ENCODE measurements at places on chromosomes 12 and 14. TPM values are rescaled to one million over a fixed set of nuclear protein-coding genes. Genes with fewer than 3 reads are reported as not detected.

DNA sequence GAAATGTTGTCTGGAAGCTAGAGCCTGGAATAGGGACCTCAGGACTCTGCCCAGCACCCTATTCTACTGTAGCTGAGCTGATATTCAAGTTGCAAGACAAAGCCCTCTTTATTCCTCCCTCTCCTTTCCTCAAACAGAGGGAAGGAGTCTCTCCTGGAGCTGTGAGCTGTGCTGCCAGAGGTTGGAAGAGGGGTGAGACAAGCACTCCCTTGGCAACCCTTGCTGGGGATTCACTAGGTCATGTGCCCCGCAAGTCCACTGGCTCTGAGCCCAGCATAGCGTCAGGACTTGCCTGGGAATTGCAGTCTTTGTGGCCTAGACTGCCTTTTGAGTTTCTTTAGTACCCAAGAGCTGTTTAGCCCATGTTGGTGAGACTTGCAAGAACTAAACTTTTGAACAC is 11.4 kb upstream of the ASCL1 start:
- DNase-seq = no peak

- no peak for DNase-seq
These were observed 47.8 kb downstream of the SAV1 start for GRCh38 chr14:50620341-50620740.

GRCh38 chr12:132188916-132189325 is 44.7 kb downstream of the NOC4L start:
- no peak for DNase-seq

DNA sequence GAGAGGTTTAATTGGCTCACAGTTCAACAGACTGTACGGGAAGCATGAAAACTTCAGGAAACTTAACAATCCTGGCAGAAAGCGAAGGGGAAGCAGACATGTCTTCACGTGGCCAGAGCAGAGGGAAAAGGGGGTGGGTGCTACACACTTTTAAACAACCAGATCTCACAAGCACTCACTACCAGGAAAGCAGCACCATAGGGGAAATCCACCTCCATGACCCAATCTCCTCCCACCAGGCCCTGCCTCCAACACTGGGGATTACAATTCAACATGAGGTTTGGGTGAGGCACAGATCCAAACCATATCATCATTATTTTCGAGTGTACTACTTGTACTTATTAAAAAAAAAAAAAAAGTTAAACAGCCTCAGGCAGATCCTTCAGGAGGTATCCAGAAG is 29.9 kb downstream of the RXYLT1 start:
- DNase-seq = no peak

DNA sequence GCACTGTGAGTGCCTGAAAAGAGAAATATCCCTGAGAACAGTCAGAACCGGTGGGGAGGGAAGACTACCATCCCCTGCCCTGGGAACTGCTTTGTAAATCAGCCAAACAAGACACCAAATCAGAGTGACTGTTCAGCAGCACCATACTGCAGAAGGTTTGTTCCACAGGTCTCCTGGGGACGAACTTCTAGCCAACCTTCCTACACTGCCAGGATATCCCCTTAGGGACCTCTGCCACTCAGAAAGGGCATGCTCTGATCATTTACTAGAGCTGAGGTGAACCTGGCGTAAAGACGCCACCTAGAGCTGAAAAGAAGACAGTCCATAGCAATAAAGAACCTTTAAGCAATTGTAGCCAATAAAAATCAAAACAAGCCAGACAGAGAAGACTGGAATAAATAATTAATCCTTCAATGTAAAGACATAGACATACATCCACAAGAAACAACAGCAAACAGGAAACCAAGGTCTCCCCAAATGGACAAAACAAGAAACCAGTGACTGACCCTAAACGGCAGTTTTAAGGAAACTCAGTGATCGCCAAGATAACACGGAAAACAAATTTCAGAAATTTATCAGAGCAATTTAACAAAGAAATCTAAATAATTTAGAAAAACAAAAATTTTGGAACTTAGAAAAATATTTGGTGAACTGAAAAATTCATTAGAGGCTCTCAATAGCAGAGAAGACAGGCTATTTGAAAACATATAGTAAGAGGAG is 228.1 kb upstream of the AMIGO2 start:
- peak; percentile 29 for DNase-seq

DNA sequence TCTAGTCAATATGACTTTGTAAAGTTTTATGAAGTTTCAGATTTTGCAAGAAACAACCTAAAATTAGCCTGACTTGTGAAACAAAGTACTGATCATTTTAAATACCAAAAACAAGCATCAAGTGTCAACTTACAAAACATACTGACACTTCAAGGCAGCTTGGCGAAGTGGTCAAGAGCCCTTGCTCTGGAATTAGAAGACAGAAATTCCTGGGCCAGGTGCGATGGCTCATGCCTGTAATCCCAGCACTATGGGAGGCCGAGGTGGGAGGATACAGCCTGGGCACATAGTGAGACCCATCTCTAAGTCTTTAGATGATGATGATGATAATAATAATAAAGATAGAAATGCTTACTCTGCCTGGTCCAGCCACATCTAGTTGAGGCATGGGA is 45.4 kb upstream of the NR2C1 start:
- no peak for DNase-seq

- no peak for DNase-seq
These were observed 133.2 kb downstream of the ANO4 start for GRCh38 chr12:100927826-100928225.

- DNase-seq = no peak
These were observed 18.3 kb downstream of the DYRK4 start for GRCh38 chr12:4580281-4580688.

DNA sequence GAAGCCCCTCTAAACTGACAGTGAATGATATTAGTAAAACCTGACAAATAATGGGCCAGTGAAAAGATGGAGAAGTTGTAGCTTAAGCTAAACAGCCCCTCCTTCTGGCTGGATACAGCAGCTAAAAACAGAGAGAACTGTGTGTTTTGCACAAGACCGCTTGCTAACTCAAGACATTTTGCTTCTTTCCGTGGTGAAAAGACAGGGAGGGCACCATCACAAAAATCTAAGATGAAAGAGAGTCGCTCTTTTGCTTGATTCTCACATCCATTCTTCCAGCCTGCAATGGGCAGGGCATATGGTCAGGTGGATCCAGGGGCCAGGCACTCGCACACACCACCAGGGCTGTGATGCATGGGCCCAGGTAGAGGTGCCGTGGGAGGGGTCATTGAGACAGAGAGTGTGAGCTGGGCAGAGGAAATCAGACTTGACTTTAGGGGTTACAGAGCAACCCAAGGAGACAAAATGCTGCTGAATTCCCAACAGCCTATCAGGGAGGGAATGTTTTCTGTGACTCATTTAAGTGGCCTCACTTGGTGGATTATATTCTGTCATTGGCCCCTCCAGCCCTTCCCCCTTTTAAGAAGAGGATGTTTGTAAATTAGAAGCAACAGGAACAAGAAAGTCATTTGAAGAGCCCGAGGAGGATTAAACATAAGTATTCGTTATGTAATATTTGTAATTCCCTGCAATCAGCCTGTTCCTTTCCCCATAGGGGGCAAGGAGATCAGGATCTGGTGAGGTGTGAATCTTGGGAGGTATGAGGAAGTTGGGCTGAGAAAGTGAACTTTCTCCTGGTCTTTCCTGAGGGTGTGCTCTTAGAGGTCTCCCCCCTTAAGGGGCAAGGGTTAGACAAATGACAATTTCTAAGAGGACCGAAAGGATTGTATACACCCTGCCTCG is 12.3 kb downstream of the EMP1 start:
- peak; percentile 63 for DNase-seq

DNA sequence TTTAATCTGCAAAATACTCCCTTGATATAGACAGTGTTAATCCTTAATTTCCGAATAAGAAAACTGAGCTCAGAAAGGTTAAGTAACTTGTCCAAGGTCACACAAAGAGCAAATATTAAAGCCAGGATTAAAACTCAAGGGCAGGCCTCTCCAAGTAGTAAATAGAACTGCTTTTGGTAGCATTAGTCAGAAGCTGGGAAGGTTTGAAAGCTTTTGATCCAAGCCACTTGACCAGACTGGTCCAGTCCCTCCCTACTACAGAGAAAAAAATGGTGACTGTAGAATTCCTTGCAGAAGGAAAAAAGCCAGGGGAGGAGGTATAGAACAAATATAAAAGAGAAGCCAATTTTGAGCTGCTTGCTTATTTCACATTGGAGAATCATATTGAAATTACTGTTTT is 111.5 kb downstream of the NT5DC3 start:
- no peak for DNase-seq

DNA sequence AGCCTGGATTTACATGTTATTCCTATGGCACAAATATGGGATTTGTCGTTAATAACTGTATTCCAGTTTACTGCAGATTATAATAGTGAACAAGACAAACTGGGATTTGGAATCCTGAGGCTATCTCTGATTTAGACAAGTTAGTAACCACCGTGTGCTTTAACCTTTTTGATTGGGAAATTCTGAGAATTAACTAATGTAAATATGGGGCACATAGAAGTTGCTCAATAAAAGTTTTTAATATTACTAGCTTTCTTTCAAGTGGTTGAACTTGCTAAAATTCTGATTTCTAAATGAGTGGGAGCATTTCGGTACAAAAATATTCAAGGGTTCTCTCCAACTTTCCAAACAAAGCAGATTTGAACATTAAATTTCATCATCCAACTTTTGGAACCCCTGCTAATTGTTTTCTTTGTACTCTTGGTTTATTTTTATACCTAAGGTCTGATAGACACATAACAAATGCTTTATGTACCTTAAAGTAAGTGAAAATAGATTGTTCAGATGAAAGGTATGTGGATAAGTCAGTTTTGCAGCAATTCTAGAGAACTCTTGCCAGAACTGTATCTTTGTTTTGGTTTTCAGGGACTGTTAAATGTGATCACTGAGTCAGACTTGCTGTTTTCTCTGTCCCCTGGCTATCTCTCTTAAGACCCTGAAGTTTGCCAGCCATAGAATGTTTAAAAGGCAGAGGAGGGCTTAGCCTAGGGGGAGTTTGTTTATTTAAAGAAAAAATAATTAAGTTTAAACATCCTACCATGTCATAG is 57.5 kb downstream of the FRS2 start:
- DNase-seq = peak; percentile 89

DNA sequence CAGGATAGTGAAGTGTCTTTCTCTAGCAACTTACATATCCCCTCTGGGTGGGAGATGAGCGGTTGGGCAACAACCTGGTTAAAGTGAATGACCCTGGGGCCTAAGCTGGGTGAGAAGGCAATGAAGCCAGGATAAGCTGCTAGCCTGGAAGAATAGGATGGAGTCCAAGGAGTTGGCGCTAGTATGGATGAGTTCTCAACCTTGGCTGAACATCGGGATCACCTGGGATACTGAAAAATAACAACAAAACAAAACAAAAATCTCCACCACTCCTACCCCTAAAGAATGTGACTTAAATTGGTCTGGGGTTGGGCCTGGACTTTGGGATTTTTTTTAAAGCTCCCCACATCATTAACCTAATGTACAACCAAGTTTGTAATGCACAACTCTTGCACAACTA is 4.8 kb upstream of the RPS6KA5 start:
- no peak for DNase-seq

GRCh38 chr14:79438696-79439342 is 772.5 kb downstream of the DIO2 start:
- no peak for DNase-seq

DNA sequence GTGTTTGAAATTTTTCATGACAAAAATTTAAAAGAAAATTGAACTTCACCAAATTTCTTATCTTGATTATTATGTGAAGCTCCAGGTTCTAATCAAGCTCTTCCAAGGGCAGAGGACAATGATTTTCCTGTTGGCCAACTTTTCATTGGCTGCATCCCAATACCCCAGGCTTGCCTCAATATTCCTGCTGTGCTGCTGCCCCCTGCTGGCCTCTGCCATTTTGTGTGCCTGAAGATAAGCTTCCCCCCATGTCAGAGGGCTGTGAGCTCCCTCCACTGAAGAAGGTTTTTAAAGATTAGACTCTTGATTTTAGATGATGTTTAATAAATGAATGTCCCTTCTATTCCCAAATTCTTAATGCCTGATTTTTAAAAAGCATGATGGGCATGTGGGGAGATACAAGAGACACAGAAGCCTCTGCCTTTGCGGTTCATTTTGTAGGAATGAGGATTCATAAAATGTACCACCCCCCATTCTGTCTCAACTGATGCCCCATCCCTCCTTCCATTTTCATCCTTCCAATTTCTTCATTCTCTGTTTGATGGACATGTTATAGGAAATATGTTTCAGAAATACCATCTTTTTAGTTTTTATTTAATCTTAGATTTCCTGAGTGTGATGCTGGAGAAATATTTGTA is 76.7 kb upstream of the RGS6 start:
- DNase-seq = peak; percentile 63

DNA sequence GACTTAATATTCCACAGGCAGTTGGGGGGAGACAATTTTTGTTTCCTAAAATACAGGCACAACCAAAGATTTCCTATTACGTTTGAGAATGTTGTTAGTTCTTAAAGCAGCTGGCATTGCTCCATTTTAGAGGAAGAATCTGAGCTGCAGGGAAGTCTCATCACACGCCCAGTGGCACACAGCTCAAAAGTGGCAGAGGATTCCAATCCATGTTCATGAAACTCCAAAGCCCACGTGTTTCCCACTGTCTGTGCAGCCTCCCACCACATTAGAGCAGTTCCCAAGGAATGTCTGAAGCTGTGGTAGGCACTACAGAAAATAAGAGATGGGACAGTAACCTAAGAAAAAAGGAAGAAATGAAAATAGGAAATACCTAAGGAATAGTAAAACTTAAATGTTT is 6.1 kb upstream of the IL26 start:
- DNase-seq = no peak

- no peak for DNase-seq
These were observed 11.7 kb upstream of the CACNA2D4 start for GRCh38 chr12:1929985-1930802.

- peak; percentile 59 for DNase-seq
These were observed 442.5 kb downstream of the EGLN3 start for GRCh38 chr14:33508126-33509062.

DNA sequence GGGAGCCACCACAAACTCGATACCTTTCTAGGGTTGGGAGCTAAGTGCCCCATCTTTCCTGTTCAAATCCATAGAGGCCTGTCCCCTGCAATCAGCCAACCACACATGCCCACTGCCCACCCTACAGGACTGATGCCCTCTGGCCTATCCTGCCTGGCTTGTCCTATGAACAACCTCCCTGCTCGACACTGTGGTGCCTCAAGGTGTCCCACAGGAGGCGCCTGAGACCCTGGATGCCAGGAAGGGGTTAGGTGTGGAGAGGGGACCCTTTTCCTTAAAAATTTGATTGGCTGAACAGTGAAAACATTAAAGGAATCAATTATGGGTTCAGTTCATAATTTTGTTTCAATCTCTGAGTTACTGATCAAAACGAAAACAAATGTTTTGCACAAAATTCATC is 97.3 kb upstream of the FZD10 start:
- DNase-seq = no peak

GZMB gene
- 2.2 TPM for total RNA-seq

APAF1 gene
- total RNA-seq = 53.2 TPM

CISTR gene
- not detected for total RNA-seq

CCDC177 gene
- total RNA-seq = not detected

HVCN1 gene
- 12.4 TPM for total RNA-seq

FGD6 gene
- total RNA-seq = 14.6 TPM

NXPH4 gene
- total RNA-seq = 0.94 TPM

KRT78 gene
- not detected for total RNA-seq

CYP46A1 gene
- 1.7 TPM for total RNA-seq

NGB gene
- not detected for total RNA-seq

ABCC9 gene
- 12.7 TPM for total RNA-seq

Measured in lung (tissue), 17 donors.